NCI-H748 treated with DMSO at 0.1 percent for 48 hours (cell line): ENCODE measurements at places on chromosomes 1 and 21.
A peak's percentile ranks its signal among the peaks of the same experiment; 100 is the strongest.

- no peak for DNase-seq
These were observed 14.7 kb downstream of the ARID4B start for GRCh38 chr1:235313262-235313661.

- DNase-seq: no peak
These were observed 3.9 kb downstream of the PSMB2 start for GRCh38 chr1:35637401-35637809.

GRCh38 chr1:19799230-19800075 lies at the start of gene TMCO4:
Gene TMCO4 (minus strand): TSS chr1:19799916. CDS start chr1:19780758, 19,158 bp downstream.
- DNase-seq: no peak

- DNase-seq: no peak
These were observed 3.6 kb downstream of the NOC2L start for GRCh38 chr1:955474-955873.

DNA sequence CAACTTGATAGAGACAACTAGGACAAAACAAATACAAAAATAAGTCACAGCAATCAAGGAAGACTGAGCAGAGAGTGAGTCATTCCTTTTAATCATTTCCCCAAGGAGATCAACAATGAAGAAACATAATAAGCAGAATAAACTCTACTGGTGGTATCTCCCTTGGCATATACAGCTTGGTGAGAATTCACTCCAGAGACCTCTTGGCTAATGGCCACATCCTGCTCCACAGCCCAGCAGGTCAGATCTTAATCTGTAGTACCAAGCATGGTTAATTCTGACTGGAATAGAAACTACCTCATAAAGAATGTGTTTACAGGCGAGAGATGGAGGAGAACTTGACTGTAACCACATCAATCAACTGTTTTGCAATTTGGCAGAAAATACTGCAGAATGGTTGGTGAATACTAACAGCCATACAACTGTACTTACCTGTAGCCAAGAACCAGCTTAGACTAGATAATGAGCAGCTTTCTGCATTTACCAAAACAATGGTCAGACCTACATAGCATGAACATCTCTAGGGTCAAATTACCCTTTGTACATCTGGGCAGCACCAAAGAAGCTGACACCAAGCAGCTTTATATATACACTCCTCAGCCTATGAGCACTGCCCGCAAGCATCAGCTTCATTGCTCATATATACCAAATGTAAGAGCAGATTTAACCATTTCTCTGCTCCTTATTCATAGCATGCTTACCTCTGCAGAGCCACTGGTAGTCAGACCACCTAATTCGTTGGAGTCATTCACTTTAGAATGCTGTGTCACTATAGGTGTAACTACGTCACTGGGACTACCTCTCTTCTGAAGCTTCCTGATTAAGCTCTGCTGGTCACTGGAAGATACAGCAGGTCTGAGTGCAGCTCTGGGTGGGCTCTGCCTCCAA lies 51.0 kb downstream of the KIAA0319L start:
- no peak for DNase-seq

DNA sequence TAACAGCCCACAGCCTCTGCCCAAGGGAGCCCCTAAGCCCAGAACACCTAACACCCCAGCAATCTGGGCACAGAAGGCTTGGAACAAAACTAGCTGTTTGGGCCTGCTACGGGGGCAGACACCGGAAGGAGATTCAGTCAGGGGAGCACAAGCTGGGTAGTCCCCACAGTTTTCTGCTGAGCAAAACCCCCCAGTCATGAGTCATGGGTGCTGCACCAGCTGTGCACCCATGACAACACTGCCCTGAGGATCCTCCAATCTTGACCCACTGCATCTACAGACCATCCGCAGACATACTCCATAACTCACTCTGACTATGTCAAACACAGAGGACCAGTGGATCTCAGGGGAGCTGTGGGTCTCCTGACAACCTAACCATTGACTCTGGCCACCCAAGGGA lies 105.1 kb downstream of the LRIG2 start:
- DNase-seq: no peak

DNA sequence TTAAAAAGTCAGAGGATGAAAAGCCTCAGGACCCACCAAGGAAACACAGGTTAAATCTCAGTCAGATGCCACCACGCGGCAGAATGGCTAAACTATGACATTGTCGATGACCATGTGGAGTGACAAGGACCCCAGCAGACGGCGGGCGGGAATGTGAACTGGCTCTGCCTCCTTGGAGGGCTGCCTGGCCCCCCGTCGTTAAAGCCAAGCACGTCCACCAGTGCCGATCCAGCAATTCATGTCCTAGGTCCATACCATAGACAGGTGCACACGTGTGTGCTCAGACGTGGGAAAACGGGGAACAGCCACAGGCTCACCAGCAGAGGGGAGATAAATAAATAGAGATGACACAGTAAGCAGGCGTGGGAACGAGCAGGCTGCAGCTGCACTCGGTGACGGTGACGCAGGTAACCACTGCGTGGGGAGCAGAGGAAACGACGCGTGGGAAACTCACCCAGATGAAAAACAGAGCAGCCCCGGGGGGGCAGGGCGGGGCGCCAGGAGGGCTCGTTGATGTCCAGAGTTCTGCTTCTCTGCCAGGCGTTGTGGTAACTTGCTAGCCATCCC lies 28.3 kb upstream of the PCBP3 start:
- DNase-seq: peak; percentile 7

DNA sequence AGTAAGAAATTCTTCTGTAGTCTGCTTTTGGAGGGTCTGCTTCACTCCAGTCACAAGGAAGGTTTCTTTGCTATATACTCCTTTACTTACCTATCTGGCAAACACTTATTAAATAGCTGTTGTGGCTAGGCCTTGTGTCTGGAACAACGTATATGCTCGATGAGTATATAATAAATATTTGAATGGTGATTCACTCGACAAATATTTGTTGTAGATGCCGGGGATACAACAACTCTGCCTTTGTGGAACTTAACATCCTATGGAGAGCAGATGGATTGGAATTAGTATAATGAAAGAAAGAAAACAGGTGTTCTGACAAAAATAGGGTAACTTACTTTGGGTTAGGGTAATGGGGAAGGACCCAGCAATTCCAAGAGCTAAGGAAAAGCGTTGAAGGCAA lies 31.1 kb downstream of the KPNA6 start:
- DNase-seq: no peak

DNA sequence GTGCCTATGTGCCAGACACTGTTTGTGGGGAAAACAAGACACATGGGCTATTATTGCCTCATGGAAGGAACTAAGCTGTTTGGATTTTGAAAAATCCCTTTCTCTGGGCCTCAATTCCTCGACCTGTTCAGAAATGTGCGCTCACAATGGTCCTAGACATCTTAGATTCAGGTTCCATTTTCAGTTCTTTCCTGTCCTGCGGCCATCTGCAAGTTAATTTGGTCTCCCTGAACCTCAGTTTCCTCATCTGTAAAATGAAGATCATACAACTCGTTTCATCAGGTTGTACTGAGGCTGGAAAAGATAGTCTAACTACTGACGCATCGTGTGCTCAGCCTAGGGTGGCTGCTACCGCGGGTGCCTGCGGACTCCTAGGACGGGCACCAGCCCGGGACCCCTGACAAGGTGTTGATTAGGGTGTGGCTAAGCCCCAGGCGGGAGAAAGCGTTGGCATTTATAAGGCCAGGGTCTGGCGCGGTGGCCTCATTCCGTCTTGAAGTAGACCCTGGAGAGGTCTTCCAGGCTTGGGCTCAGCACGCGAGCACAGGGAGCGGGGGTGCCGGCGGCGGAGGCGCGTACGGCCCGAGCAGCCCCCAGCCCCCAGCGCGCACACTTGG lies 493 bp upstream of the ELOA start:
- no peak for DNase-seq

DNA sequence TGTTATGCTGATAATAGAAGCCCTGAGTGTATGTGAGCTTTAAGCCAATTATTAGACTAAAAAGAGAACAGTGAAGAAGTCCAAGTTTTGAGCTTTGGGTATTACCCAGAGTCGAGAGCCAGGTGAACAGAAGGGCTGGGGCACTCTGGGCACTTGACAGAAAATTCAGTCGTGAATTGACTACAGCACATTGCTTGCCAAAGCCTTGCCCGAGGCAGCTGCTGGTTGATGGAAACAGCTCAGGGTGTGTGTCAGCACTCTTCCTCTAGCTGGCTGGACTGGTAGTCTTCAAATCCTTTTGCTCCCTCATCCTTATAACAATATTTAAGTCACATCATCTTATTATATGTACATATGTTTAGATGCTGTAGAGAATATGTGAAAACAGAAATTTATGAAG lies 21.3 kb downstream of the PDE4B start:
- no peak for DNase-seq
